ENCODE measurements at places on chromosomes 2 and 18.
A peak's percentile ranks its signal among the peaks of the same experiment; 100 is the strongest.

- no peak for DNase-seq
Measured at GRCh38 chr2:124582387-124582786, 557.3 kb downstream of the CNTNAP5 start.

DNA sequence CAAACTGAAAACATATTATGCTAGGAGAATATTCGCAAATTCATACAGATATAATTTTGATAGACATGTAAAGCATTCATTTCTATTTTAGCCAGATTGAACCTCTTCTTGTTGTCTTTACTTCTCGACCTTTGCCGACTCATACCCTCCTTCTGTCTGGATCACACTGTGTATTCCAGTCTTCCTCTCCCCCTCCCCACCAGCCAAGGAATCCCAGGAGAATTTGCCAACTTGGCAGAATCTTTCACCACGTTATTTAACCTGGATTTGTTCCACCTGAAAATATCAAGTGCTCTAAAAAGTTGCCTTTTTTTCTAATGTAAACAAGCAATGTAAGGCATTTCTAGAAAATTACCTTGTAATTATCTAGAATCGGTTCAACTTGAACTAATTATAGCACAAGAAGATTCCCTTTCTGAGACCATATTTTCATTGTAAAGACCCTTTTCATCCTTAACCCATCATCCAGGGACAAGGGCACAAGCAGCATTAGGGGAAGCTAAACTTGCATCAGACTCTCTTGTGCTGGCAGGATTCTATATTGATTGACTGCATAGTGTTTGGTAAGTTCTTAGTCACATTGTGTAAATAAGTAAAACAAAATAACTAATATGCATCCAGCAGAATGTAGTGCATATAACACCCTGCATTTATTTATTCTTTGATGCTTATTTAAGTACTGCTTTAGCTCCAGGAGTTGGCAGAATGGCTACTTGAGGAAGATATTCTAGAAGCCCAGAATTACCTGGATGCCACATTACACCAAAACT, 1328.7 kb upstream of the NXPH2 start:
- no peak for DNase-seq

DNA sequence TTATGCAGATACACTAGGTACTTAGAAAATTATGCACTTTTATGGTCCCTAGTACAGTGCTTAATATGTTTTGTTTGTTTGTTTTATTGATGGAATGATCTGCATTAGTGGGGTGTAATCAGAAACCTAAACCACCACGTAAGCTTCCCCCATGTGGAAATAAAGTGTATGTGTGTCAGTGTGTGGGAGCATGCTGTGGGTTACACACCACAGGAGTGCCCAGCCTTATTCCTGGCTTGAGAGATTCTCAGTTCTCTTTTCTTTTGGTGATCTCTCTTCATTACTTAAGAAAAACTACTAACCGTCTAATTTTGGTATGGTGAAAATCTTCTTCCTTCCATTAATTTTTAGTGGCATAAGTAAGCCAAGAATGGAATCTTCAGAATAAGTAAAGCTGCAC, 398.6 kb downstream of the DCDC2C start:
- DNase-seq, result no peak

DNA sequence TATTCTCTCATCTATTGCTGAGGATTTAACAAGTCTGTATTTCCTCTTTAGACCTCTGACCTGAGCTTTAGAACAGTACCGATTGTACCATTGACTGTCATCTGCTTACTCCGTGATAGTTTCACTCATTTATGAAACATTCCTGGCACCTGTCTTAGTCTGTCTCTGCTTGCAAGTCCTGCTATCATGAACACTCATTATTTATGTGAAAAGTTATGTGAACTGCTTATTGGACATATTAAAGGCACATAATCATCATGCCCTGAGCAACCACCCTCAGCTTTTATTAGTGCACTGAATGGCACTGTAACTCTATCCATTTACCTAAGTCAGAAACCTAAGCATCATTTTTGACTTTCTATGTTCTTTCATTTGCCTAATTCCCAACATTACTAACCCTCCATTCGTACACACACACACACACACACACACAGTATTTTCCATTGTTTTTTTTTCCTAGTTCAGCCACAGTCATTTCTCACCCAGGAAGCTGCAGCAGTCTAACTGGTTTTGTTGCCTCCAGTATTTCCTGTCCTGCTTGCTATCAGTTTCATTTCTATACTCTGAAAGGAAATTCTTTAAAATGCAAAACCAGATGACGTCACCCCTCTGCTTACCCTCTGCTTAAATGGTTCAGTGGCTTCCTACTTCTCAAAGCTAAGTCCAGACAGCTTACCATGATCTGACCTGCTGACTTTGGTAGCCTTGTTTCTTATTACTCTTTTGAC, 146.1 kb downstream of the HAUS1 start:
- DNase-seq, result peak; percentile 47

DNA sequence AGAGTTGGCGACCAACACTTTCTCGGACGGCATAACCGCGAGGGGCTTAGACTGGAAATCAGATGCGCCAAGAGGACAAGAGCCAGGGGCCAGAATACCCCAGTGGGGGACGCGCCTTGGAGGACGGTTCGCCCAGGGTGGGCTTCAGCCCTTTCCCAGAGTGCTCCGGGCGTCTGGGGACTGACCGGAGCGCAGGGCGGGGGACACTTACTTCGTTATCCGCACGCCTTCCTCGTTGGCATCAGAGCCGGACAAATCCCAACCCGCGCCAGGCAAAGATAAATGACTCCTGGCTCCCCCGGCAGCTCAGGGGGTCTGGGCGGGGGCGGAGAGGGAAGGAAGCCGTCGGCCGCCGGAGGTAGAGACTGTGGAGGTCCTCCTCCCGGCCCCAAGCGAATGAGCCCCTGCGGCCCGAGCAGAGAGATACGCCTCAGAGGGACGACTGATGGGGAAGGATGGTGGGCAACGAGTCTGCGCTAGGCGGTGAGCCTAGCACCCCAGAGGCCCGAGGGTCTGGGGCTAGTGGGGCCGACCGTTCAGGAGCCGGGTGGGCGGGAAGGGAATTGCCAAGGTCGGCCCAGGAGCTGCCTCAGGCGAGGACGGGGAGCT, 4.7 kb upstream of the SATB2 start:
- DNase-seq, result no peak

- DNase-seq, result peak; percentile 9
Measured at GRCh38 chr2:128438586-128438985, 119.9 kb upstream of the HS6ST1 start.

DNA sequence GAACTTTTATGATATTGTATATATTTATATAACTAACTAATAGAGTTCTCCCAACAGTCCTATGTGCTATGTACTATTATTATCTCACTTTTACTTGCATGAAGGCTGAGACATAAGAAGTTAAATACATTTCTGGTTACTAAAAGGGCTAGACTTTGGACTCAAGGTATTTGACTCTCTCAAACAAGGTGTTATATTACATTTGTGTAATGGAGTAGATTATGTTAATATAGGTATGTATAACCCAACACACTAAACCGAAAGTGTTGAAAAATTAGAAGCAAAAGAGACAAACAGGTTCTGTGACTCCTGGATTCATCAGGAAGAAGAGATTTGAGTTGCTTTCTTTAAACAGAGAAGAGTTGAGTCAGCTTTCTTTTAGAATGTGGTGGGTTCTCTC, 733.6 kb upstream of the ZEB2 start:
- no peak for DNase-seq

DNA sequence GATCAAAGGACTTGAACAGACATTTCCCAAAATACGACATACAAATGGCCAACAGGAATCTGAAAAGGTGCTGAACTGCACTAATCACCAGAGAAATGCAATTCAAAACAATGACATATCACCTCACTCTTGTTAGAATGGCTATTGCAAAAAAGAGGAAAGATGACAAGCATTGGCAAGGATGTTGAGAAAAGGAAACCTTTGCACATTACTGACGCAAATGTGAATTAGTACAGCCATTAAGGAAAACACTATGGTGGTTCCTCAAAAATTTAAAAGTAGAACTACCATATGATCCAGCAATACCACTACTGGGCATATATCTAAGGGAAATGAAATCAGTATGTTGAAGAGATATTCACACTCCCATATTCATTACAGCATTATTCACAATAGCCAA, 57.7 kb upstream of the ASPRV1 start:
- no peak for DNase-seq

- DNase-seq, result no peak
Measured at GRCh38 chr2:11387843-11388242, 43.4 kb upstream of the ROCK2 start.

- DNase-seq, result no peak
Measured at GRCh38 chr2:221943076-221943810, 355.6 kb downstream of the PAX3 start.

GRCh38 chr2:175309799-175310198, 128.3 kb upstream of the ATP5MC3 start:
- DNase-seq, result no peak

DNA sequence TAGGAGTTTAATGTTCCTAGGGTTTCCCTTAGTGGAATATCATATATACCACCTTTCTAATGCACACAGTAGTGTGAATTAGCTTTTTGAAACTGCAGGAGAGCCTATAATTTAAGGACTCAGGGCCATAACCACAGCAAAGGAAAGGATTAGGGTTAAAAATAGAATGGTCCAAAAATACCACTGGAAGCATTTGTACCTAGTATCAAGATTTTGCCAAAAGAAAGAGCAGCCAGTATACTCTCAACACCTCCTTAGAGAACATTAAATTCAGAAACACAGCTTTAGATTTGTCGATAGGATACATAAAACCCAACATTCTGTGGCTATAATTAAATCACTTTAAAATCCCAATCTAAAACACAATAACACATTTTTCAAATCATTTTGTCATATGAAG, 634.9 kb downstream of the EPHA4 start:
- DNase-seq, result no peak

DNA sequence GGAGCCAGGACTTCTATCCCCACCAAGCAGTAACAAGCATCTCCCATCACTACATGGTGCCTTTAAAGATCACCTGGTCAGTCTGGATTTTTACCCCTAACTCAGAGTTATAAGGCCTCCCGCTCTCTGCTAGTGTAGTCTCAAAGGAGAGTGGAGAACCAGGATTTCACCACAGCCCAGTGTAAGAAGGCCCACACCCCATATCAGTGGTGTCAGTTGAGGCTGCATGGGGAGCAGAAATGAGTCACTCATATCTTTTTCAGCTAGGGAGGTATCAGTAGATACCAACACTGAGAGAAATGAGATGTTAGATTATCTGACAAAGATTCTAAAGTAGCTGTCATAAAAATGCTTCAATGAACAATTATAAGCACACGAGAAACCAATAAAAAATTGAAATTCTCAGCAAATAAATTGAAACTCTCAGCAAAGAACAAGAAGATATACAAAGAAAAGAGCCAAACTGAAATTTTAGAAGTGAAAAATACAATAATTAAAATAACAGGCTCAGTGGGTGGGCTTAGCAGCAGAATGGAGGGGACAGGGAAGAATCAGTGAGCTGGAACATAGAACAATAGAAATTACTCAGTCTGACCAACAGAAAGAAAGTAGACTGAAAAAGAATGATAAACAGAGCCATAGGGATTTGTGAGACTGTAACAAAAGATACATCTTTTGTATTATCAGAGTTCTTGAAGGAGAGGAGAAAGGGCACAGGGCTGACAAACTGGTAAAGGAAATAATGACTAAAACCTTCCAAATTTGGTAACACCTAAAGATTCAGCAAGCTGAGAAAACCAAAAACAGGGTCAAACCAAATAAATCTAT, 257.7 kb downstream of the ANAPC1 start:
- DNase-seq, result peak; percentile 39

DNA sequence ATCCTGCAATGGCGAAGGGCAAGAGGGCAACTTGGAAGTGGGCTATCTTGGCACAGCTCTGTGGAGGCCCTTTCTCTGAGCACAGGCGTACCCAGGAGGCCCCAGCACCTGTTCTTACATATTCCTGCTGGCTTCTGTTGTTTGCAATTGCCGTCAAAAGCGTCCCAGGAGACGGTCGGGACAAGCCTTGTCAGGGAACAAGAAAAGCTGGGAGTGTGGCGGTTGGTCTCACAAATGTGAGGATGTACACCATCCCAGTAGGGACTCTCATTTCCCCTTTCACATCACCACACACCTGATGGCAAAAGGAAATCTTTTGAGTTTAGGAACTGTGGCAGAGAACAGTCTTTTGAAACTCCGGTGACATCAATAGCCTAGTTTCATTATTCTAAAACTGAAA, 94.7 kb upstream of the EFEMP1 start:
- DNase-seq, result no peak

DNA sequence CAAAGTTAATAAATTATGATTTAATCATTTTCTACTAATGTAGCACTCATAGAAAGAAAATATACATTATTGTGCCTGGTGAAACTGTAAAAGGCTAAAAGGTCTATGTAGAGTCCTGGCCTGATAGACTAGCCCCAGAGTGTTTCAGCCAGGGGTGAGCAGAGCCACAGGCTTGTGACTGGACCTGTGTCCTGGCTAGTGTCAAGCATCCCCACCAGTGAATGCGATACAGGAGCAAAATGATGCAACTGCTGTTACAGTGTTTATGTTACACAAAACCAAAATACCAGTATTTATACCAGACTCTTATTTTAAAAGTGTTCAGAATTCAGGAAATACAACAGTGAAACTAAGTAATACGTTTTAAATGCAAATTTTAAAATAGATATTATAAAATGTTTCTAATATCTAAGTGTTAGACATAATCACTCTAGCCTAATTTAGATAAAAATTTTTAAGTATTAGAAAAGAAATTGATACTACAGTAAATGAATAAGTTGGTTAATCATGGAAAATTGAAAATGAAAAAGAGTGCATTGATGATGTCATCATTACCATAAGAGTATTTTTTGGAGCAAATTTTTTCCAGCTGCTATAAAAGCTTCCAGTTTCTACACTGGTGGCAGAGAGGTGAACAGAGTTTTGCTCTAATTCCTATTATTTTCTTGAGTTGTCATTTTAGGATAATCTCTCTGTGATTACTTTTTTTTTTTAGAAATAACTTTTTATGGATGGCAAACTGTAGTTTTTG, 6.2 kb upstream of the TSPYL6 start:
- DNase-seq, result no peak

DNA sequence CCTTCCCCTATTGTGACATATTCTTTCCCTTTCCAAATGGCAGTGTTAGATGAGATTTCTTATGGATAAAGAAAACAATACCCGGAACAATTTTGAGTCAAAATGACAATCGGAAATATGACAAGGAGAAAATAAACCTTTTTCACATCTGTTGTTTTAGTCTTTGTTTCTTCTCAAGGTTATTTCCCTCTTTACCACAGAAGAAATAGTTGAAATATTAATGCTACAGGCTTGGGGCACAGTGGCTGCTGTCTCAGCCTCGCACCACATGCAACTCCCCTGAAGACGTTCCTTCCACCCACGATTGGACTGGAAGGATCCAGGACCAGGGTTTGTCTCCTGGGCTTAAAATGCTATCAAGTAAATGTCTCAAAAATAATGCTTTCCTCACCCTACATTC, 77.6 kb downstream of the FHOD3 start:
- DNase-seq, result no peak

DNA sequence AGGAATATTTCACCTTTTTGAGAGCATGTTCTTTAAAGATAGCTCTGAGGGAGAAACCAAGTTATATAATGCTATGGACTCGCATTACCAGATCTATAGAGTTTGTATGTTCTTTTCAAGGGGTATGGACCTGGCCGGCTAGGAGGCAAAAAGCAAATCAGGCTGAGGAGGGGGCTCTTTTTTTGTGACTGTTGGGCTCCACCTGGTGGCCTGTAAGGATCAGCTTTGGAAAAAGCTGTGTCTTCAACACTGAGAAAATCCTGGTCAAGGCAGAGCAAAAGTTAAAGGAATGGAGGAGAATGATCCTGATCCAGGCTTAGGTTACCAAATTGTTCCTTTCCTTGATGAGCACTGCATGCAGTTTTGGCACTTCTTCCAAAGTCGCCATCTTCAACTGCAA, 180.5 kb downstream of the DIS3L2 start:
- DNase-seq, result peak; percentile 37

- DNase-seq, result no peak
Measured at GRCh38 chr2:111897630-111897923, 830 bp upstream of the MERTK start.

Data from stimulated activated CD8-positive, alpha-beta memory T cell treated with anti-CD3 and anti-CD28 coated beads, Interleukin-4, amount 100 ng/mL, for 48 hours (primary cell).